Activated CD8-positive, alpha-beta memory T cell treated with anti-CD3 and anti-CD28 coated beads for 48 hours (primary cell): ENCODE measurements at places on chromosomes 11 and 22.

- no peak for DNase-seq
Measured at GRCh38 chr11:109088086-109088485, 333.9 kb upstream of the C11orf87 start.

DNA sequence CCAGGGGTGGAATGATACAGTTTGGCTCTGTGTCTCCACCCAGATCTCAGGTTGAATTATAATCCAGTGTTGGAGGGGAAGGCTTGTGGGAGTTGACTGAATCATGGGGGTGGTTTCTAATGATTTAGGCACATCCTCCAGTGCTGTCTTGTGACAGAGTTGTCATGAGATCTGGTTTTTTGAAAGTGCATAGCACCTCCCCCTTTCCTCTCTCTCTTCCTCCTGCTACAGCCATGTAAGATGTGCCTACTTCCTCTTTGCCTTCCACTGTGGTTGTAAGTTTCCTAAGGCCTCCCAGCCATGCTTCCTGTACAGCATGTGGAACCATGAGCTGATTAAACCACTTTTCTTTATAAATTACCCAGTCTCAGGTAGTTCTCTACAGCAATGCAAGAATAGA, 45.1 kb downstream of the THAP12 start:
- DNase-seq: no peak

GRCh38 chr22:44325718-44326490, 13.2 kb upstream of the SHISAL1 start:
- no peak for DNase-seq

DNA sequence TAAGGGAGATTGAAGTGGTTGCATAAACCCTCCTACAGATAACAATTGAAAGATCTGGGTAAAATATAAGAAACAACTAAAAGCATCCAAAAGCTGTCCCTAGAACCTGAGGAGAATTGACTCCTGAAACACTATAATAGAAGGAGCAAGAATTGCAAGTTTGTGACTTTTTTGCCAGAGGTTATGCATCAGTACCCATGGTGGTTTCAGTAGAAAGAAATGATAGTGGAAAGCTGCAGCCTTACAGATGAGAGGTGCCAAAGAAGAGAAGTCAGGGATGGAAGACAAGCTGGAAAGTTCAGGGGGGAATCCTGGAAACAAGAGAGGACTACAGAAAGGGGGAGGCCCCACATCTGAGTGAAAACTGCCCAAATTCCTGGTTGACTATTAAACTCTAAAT, 80.7 kb downstream of the PACS1 start:
- no peak for DNase-seq

GRCh38 chr11:64259533-64260067, 8.3 kb downstream of the PLCB3 start:
- DNase-seq: no peak

DNA sequence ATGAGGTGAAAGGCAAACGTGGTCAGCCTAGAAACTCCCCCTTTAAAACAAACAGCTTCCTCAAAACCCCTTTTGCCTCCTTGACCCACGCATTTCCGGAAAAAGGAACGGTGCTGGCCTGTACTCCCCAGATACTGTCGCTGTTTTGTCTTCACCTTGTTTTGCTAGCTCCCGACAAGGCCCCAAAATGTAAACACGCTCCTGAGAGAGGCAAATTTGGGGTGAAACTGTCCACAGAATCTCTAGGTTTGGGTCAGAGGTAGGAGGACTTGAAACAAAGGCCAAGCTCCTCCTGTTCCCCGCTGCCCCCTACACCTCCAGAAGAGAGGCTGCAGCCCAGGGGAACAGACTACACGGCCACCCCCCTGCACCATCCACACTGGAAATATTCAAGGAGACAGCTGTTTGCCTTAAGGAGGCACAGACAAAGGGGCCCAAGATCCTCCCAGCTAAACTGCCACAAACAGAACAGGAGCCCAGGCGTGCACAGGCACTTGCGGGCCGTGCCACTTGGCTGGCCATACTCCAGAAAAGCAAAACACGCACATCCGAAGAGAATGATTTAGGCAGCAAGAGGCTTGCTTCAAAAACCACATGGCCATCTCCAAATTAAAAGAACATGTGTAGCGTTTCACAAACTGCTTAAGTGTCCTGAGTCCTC, 160.5 kb upstream of the GRK3 start:
- DNase-seq: no peak

DNA sequence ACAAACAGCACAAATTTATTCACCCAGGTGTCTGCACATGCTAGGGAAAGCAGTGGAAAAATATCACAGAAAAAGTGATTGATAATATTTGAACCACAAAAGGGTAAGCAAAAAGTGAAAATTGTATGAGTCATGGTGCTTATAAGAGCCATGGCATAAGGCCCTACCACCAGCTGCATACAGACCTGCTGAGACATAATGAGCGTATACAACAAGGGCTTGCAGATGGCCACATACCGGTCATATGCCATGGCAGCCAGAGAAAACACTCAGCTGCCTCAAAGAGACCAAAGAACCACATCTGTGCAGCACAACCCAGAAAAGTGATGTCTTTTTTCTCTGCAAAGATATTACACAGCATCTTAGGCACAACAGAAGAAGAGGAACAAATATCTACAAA, 71.4 kb upstream of the OR9G4 start:
- DNase-seq: no peak

DNA sequence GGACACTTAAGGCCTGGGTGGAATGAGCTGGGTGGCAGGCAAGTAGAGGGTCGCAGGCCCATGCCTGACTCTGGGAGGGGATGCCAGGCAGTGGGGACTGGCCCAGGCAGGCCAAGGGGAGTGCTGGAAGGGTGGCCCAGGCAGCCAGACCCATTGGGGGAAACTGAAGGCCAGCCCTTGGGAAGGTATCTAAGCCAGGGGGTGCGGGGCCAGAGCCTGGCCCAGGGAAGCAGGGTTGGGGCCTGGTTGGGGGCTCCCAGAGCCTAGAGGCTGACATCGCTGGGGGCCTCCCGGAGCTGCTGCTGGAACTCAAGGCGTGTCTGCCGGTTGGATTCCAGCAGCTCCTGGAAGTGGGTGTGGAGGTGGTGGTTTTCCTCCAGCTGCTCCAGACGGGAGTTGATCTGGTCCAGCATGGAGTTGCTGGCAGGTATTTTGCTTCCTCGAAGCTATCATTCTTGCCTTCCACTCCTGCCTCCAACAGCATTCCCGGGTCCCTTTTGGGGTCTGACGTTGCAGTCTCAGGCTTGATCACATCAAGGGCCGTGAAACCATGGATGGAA, 35.3 kb upstream of the XBP1 start:
- no peak for DNase-seq

- DNase-seq: no peak
Measured at GRCh38 chr22:49044091-49044490, 783.6 kb downstream of the BRD1 start.

DNA sequence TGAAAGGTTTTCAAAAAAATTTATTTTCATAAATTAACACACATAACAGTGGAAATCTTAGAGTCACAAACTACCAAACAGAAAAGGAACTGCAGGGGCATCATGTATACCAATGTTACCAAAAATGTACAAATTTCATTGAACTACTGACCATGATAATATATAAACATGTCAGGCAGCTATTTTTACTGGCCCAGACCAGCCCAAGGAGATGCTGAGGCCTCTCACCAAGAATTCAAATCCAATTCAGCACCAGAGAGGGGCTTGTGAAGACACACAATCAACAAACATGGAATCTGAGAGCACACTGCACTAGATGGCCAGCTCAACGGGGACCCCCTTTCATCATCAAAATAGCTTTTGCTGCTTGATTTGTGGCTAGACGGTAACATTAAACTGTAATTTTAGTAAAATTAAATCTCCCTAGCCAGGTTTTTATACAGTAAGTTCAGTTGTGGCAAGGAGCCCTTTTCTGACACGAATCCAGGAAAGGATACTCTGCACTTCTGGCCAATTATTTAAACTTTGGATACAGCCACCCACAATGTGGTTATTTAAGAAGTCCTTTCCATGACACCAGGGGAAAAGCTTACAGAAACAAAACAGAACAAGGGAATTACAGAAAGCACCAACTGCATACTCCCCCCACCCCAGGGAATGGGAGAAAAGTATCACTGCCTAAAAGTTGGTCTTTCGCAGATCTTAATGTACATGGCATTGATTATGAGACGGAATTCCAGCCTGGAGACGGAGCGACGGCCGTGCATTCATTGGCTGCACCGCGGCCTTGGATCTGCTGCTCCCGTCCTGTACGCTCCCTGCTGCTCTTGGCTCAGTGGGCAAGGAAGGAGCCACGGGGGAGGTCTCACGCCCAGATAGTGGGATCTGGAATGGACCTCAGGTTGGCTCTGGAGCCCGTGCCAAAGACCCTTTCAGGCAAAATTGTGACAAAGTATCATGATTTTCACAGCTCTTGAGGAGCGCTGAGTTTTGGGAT, 19.6 kb upstream of the PISD start:
- no peak for DNase-seq

GRCh38 chr22:42930810-42931420, 73.8 kb upstream of the ARFGAP3 start:
- no peak for DNase-seq

- no peak for DNase-seq
Measured at GRCh38 chr22:45460288-45461109, 42.2 kb upstream of the FBLN1 start.

GRCh38 chr11:128629516-128630106, 42.3 kb upstream of the ETS1 start:
- no peak for DNase-seq

DNA sequence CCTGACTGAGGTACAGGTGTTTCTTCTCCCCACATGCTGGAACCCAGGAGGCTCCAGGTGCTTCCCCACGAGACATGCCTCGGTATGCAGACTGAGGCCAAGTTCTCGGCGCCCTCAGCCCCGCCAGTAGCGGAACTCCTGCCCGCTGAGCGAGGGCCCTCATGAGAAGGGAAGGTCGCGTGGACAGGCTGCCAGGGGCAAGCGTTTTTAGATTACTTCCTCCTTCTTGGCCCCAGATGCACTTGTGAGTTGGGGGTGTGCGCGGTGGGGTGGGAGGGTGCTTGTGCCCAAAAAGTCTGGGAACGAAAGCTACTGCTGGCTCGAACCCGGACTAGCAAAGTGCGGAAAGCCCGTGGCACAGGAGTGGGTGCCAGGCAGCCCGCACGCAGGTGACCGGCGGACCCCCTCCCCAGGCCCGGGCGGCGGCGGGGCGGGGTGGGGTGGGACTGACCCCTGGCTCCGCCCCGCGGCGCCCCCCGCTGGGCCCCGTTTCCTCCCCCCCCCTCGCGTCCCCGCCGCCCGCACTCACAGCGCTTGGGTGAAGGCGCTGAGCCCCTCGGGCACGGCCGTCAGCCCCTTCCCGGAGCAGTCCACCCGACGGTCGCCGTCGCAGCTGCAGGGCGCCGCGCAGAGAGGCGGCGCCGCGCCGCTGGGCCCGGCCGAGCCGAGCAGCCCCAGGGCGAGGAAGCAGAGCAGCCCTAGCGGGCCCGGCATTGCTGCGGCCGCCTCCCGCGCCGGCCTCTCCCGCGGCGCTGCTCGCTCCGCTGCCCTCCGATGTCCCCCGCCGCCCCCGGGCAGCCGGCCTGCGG, 797 bp downstream of the LGR4 start:
- no peak for DNase-seq

DNA sequence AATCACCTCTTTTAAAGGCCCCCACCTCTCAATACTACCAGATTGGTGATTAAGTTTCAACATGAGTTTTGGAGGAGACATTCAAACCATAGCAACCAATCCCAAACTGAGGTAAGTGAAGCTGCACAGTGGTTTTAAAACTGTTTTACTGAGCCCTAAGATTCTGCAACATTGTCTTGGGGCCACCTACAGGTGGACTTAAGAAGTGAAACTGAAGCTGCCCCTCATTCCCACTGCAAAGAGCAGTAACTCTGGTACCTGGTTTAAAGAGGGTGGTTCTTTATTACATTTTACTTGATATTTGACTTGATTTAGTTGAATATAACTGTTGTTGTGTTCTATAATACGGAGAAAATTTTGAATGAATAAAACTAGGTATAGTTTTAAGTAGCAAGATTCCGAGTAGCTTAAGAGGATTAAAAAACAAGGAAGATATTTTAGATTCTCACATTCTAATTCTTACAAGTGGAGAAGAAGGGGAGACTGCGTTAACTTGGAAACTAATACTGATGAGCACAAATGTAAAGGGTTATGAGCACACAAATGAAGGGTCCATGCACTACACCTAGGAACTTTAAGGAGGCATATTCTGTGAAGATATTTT, 26.7 kb downstream of the SYT9 start:
- no peak for DNase-seq

GRCh38 chr11:10566257-10566957, 2.1 kb downstream of the LYVE1 start:
- no peak for DNase-seq

DNA sequence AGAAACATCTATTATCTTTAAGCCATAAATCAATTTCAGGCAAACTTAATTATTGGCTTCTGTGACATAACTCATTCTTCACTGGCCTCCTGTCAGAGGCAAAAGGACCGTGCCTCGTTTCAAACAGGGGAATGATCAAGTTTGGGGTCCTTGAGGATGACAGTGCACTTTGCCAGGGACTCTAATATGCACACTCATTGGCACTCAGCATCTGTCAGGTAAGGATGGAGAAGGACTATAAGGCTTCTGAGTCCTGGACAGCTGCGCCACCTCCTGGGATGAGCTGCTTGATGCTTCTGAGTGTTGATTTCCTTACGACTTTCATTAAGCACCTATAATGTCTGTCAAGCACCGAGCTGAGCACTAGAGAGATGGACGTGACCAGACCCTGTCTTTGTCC, 20.2 kb downstream of the BPIFC start:
- DNase-seq: no peak

- DNase-seq: no peak
Measured at GRCh38 chr11:130409594-130410388, 18.6 kb downstream of the ADAMTS8 start.

- no peak for DNase-seq
Measured at GRCh38 chr11:73314117-73314961, 6.3 kb downstream of the ARHGEF17 start.

DNA sequence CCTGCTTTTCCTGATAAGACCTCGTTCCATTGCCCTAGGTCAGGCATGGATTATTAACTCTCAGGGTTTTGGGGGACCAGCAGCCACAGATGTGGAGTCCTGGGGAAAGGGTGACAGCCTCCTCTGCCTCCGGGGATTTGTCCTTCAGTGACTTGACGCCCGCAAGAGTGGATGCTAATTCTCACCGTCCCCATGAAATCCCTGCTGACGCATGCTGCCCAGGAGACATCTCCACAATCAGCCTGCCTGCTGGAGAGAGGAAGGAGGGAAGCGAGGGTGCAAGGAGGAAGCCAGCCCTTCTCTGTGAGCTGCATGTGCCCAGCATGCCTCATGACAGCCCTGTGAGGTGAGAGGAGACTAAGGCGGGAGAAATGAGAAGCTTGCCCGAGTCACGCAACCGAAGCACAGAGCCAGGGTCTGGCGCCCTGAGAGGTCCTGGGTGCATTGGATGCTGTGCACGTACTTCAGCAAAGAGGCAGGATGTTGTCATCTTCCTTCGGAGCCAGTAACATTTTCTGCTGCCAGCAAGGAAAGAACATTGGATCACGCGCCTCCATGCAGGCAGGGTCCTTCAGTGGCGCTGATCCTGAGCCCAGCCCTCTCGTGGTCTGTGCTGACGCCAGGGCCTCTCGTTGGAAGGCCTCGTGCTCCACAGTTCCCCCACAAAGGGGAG, 27.3 kb upstream of the KRTAP5-6 start:
- no peak for DNase-seq

GRCh38 chr22:36360011-36360410, 27.8 kb downstream of the MYH9 start:
- DNase-seq: no peak

GRCh38 chr22:29768052-29768693, 1.0 kb downstream of the UQCR10 start:
- no peak for DNase-seq
